ENCODE measurements at places on chromosomes 11 and 22.

DNA sequence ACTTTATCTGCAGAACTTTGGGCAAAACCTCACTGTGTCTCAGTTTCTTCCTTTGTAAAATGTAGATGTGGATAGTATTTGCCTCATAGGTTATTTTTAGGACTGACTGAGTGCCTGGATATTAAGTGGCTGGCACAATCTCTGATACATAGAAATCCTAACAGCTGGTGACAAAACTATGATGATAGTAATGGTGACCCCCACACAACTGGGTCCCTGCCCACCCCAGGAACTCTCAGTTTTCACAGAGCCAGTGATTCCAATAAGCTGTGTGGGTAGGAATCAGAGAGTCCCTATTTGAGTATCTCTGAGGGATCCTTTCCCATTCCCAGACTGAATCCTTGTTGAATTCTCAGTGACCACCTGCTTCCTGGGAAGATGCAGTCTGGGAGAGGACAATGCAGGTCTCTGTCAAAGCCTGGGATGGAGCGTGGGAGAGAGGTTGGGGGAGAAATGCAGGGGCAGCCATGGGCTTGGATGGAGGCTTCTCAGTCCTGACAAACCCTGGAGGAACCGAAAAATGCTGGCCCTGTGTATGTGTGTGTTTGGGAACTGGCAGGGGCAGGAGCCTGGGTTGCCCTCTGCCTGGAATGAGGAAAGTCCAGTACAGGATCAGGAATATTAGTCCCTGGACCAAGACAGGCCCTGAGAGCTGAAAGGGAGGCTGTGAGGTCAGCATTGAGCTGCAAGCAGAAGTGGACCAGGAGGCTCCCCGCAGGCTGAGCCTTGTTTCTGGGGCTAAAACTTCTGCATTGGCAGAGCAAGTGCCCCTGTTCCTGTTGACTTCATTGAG is 6.1 kb upstream of the P2RY6 start:
- DNase-seq, result no peak

DNA sequence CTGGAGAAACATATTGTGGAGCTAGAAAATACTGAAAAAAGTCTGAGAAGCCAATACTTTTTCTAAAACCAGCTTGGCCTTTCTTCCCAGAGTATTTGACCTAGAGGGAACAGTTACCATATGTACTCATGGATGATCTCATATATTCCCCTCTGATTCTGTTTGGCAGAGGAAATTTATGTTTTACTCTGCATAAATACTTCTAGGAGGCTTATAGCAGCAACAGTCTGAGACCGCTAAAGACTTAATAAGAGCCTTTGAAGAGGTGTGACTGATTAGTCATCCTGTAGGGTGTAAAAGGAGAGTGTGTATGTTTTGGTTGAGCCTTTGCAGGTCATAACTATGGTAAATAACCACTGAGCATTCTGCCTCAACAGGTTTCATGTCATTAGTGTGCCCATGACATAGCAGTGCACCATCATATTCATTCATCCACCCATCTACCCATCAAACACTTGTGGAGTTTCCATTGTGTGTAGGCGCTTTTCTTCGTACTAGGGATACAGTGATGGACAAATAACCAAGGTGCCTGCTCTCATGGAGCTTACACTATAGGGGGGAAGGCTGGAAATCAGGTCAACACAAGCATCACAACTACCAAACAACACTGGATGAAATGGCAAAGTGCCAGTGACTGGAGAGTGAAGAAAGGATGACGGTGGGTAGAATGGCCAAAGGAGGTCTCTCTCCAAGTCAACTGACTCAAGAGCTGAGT is 44.5 kb downstream of the TRAF6 start:
- no peak for DNase-seq

DNA sequence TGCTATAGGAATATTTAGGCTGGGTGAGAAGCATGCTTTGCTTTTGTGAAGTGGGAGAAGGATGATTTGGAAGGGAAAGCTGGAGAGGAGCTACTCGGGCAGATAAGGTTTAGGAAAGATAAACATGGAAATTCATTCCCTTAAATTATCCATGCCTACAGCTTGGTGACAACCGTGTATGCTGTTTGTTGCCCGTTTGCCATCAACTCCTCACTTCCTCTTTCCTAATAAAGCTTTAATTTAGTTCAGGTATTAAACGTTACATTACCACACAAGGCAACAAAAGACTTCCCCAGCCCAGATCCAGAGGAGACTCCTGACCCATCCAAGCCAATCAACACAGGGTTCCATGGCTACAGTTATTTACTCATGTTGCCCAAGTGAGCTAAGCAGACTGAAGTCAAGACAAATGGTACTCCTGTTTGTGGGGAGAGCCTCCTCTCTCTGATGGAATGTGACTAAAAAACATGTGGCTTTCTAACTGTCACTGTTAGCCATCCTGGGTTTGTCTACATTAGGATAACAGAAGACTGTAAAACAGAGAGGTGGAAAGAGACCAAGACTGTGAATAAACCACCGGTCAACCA is 101.7 kb upstream of the GRAMD1B start:
- DNase-seq, result no peak

- DNase-seq, result no peak
These were observed 41.0 kb upstream of the PRDM11 start for GRCh38 chr11:45105233-45105983.

DNA sequence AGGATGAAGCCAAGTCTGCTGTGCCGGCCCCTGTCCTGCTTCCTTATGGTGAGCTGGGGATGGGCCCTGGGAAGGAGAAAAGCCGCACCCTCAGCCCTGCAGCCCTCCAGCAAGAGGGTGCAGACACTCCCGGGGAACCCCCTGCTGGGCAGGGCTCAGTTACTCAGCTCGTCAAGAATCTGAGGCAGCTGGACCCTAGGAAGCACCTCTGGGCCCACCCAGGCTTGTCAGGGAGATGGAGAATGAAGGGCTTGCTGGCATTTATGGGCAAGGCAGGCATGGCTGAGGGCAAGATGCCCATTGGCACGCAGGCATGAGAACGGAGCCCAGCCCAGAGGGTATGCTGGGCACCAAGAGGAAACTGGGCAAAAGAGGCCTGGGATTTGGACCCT is 12.9 kb downstream of the RELT start:
- no peak for DNase-seq

DNA sequence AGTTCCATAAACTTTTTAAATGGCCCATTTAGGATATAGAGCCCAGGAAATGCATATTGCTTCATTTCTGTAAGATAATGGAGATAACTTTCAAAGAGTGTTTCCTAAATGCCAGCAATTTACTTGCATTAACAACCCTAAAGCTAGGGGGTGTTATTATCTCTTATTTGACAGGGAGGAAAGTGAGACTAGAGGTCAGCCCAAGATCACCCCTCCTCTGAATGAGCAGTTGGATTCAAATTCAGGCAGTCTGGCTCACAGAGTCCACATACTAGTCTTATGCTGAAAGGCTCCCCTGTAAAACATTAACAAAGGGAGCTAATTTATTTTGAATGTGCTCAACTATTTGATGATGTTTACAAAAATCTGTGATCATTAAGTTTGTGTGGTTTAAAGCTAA is 49.9 kb upstream of the TRIM77 start:
- DNase-seq, result no peak

- DNase-seq, result no peak
These were observed 12.1 kb downstream of the ACP2 start for GRCh38 chr11:47236482-47236881.

GRCh38 chr22:17117400-17117799 is 3.8 kb downstream of the TMEM121B start:
- no peak for DNase-seq

GRCh38 chr11:60371386-60371785 is 6.9 kb upstream of the MS4A7 start:
- DNase-seq, result no peak

GRCh38 chr11:134052988-134053945 is 15.6 kb upstream of the JAM3 start:
- no peak for DNase-seq

GRCh38 chr11:102836290-102836875 is 7.0 kb downstream of the MMP3 start:
- no peak for DNase-seq

- DNase-seq, result no peak
These were observed 107.9 kb downstream of the NAT10 start for GRCh38 chr11:34213366-34213765.

DNA sequence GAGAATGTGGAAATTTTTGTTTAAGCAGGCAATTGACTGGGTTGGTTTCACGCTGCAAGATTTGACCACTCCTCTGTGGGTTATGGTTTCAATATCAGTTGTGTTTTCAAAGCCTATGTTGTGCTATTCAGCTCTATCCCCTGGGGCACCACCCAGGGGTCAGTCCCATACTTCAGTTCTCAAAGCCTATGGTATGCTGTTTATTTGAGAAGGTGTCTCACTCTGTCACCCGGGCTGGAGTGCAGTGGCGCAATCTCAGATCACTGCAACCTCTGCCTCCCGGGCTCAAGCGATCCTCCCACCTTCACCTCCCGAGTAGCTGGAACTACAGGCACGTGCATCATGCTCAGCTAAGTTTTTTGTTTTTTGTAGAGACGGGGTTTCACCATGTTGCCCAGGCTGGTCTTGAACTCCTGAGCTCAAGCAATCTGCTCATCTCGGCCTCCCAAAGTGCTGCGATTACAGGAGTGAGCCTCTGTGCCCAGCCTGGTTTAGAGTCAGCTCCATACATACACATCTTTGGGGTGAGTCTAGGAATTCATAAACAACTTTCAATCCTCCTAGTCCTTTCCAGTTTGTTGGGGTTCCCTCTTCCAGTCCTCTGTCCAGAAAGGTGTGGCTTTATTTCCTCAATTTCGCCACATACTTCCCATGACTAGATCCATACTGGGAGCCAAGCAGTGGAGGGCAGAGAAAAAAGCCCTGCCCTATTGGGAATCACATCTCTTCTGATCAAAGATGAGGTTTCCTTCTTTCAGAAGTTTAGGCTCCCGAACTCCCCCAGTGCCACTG is 35.0 kb upstream of the MAPK1 start:
- no peak for DNase-seq

DNA sequence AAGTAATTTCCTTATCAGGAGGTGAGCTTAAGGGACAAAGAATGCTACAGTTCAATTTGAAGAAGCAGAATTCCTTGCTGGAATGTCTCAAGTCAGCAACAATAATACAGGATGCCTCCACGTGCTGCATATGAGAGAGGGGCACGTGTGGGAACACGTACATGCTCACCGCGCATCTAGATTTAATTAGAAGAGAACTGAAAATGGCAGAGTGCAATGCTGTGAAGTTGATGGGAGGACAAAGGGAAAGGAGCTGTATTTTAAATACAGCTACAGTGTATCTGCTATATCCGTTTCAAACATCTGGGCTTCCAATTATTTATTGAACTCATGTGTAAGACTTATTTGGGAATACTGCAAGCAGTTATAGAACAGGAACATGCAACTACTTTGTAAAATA is 328.7 kb downstream of the SOX6 start:
- no peak for DNase-seq

DNA sequence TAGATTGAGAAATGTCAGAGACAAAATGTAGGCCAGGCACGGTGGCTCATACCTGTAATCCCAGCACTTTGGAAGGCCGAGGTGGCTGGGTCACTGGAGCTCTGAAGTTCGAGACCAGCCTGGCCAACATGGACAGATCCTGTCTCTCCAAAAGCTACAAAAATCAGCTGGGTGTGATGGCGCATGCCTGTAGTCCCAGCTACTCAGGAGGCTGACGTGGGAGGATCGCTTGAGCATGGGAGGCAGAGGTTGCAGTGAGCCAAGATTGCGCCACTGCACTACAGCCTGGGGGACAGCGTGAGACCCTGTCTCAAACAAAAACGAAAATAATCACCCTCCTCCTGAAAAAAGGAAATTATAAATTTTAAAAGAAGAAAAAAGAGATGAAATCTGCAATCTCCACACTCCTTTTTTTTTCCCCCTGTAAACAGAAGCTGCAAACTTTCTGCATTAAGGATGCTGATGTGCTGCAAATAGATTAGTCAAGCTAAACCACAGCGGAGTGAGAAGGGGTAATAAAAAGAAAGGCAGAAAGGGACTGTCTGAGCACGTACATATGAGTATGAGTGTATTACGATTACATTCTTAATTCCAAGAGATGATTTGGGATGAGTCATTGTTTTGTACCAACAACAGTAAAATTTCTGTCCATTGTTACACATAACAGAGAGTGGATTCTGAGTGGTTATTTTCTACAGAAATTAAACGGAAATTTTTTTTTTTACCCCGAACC is 87.3 kb downstream of the SIK3 start:
- no peak for DNase-seq

- DNase-seq, result no peak
These were observed 10.4 kb downstream of the NHERF4 start for GRCh38 chr11:119195680-119196079.

DNA sequence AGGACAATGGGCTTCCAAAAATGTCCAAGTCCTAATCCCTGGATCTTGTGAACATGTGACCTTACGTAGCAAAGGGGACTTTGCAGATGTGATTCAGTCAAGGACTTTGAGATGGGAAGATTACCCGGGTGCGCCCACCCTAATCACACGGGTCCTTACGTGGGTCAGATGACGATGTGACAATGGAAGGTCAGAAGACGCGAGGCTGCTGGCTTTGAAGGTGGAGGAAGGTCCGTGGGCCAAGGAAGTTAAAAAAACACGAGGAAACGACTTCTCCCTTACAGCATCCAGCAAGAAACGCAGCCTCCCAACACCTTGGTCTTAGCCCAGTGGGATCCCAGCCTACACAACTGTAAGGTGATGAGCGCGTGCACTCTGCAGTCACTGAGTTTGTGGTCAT is 860.1 kb downstream of the TBC1D22A start:
- DNase-seq, result no peak

GRCh38 chr11:70169127-70169526 is 34.0 kb upstream of the FADD start:
- DNase-seq, result no peak

- DNase-seq, result no peak
These were observed 444.9 kb upstream of the KIRREL3 start for GRCh38 chr11:127445476-127445875.

DNA sequence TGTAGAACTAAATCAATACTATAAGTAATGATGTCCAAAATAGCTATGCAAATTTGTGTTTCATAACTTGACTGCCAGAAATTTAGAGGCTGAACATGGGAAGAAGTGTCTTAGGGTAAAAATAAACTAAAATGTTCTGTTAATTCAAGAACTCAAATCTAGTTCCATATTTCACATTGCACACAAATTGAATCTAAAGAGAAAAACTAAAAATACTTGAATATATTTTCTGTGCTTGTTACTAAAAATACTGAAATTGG is 43.5 kb downstream of the FANCF start:
- no peak for DNase-seq

DNA sequence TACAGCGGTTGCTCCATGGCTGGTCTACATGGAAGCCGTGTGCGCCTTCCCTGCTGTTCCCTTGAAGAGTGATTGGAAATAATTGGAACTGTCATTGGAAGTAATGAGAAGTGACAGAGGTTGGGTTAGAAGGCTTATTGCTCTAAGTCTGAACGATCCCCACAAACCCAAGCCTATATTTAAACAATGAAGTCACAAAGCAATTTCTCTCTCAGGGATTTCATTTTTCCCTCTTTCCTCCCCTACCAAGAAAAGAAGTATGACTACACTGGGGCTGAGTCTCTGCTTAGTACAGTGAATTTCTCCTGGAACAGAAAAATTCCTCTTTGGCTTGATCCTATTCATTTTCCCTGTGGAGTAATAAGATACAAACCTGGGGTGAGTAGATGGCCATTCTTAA is 7.8 kb downstream of the CLMP start:
- no peak for DNase-seq
